ENCODE measurements at places on chromosomes 2 and 18.

- no peak for DNase-seq
Observed at GRCh38 chr2:137511526-137511925, 452.7 kb upstream of the HNMT start.

GRCh38 chr18:79234438-79234837 is 161.3 kb upstream of the NFATC1 start:
- no peak for DNase-seq

- no peak for DNase-seq
Observed at GRCh38 chr2:1248187-1248586, 165.1 kb upstream of the TPO start.

DNA sequence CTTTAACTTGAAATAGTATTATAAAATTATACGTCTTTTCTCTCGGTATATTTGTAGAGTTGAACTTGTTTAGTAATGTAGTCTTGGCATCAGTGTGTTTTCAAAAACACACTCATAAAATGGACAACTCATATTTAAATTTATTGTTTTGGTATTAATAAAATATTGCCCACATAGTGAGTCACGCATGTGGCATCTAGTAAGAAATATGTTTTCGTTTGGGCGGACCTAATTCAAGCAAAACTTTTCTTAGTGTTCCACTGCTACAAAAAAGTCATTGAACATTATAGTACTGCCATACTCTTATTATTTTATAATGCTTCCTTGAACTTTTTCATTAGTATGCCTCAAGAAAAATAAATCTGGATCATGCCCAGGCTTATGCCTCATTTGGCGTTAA is 31.1 kb upstream of the FAM237A start:
- DNase-seq = no peak

DNA sequence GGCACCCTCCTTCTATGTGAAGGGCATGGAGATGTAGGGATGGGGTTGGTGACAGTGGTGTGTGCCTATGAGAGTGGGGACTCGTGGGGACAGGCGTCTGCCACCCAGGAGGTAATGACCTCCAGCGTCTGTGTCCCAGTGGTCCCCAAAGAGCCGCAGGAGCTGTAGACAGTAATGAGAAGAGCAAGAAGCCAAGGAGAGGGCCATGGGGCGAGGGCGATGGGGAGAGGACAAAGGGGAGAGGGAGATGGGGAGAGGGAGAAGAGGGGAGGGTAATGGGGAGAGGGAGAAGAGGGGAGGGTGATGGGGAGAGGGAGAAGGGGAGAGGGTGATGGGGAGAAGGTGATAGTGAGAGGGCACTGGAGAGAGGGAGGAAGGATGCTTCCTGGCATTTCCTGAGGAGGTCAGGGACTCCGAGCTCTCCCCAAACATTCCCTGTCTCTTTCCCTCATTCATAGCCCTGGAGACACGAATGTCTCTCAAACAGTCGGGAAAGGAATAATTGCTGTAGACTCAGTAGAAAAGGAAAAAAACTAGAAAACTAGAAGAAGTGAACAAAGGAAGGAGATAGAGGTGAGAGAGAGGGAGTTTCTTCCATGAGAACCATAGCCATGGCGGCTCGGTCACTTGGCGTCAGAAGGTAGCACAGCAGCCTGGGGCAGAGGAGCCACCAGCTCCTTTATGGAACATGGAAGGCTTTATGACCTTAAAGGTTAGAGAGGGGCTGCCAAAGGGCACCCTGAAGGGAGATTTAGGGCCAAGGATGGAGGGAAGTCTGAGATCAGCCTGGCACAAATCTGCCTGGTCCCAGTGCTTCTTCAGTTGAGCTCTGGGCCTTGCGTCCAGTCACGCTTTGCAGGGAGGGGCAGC is 39.5 kb downstream of the PSD4 start:
- DNase-seq = no peak

GRCh38 chr2:173568054-173568453 is 213.4 kb downstream of the CDCA7 start:
- DNase-seq = no peak

DNA sequence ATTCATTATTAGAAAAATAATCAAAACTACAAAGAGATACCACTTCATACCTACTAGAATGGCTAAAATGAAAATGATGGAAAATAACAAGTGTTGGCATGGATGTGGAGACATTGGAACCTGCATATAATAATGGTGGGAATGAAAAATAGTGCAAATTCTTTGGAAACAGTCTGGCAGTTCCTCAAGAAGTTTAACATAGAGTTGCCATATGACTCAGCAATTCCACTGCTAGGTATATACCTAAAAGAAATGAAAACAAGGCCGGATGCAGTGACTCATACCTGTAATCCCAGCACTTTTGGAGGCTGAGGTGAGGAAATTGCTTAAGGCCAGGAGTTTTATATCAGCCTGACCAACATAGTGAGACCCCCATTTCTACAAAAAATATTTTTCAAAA is 41.6 kb upstream of the ACYP2 start:
- DNase-seq = no peak

- DNase-seq = no peak
Observed at GRCh38 chr2:27407798-27408491, 1.4 kb downstream of the PPM1G start.

DNA sequence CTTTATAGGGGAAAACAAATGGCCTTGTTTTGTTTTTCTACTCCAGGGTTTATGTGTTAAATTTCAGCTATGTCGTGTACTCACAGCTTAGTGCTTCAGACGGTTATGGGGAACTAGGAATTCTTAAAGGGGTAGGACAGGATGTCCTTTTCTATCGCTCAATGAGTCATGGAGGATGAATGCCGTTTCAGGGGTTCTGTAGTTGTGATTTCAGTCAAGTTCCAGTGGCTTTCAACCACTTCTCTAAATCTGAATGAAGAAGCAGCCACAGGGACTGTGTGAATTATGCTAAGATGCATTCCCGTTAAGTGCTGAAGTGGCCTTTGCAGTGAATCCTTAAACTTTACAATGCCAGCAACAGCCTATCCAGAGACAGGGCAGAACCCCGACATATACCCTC is 1231.7 kb upstream of the ZEB2 start:
- DNase-seq = no peak

GRCh38 chr2:160331258-160332025 is 131.4 kb upstream of the ITGB6 start:
- no peak for DNase-seq

- no peak for DNase-seq
Observed at GRCh38 chr18:11940956-11941355, 32.8 kb upstream of the MPPE1 start.

DNA sequence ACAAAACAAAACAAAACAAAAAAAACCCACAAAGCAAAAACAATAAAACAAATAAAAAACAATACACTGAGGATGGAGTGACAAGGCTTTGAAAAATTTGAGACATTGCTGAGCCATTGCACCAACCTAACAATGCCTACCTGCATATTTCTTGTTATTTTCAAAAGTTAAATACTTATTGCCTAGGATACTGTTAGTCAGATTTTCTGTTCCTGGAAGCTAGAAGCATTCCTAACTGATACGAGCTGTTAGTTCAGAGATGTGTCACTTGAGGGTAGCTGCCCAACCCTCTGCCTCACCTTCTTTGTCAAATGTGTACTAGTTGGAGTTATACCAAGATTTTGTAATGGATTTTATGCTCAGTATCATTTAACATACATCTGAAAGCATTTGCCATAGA is 187.2 kb downstream of the TXNL1 start:
- no peak for DNase-seq

GRCh38 chr2:120275617-120276400 is 23.2 kb downstream of the RALB start:
- no peak for DNase-seq

- no peak for DNase-seq
Observed at GRCh38 chr2:233764761-233765160, 4.7 kb downstream of the UGT1A1 start.

- DNase-seq = no peak
Observed at GRCh38 chr2:9714630-9715214, 83.9 kb upstream of the YWHAQ start.

GRCh38 chr2:227853765-227854271 is 17.6 kb upstream of the DAW1 start:
- DNase-seq = no peak

DNA sequence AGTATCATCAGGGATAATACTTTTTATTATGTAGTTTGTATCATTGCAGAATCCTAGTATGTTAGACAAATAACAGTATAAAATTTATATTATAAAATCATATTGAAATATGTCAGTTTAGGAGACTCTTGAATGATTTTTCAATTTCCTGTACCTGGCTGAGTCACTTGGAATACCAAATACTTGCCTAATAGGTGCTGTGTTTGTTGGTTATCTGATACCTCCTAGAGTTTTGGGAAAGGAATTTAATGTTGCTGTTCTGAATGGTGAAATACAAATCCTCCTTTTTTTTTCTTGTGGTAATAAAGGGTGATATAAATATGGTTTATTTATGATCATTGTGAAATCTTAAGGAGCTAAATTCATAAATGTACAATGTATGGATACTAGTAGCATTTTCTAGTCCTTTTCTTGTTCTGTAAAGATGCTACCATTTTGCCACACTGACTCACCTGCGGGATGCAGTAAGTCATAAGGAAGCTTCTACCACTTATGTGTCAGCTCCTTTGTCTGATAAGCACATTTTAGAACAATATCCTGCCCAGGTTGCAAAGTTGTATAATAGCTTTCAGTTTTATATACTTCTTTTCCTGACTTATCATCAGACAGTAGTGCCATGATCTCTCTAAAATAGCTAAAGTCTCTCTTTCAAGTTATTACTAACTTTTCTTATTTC is 465.5 kb downstream of the XIRP2 start:
- DNase-seq = no peak

- peak; percentile 54 for DNase-seq
Observed at GRCh38 chr18:28541276-28541930, 364.5 kb upstream of the CDH2 start.
